ENCODE measurements at places on chromosomes 5 and 9.

DNA sequence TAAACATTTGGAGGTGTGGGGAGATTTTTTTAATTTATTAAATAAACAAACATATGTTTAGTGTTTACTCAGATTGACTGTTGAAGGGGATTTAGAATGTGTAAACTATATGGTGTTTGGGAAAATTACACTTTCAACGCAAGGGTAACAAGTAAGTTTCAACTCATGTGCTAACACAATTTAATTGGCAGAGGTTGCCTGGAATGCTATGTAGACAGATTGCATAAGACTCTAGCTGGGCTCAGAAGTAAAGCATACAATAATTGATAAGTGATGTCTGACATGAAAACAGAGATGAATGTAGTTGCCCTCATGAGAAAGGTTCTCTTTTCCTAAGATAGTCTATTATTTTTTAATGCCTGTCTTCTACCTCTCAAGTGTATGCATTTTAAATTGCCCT lies 617.4 kb downstream of the KCTD16 start:
- no peak for DNase-seq

DNA sequence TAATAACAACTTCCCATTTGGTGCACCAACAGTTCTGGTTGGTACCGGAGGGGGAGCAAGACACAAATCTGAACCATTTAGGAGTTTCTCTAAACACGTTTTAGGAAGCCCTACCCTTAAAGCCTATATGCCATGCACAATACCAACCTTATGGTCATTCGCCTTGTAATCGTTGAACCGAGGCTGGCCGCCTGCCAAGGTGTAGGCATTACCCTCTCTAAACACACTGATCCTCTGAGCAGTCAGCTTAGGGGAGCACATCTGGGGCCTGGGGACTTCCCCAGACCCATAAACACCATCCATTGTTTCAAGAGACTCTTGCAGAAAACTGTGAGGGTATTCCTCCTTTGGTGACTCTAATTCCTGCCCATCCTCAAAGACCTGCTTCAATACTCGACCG lies 328 bp downstream of the GRXCR2 start:
- DNase-seq, result no peak

DNA sequence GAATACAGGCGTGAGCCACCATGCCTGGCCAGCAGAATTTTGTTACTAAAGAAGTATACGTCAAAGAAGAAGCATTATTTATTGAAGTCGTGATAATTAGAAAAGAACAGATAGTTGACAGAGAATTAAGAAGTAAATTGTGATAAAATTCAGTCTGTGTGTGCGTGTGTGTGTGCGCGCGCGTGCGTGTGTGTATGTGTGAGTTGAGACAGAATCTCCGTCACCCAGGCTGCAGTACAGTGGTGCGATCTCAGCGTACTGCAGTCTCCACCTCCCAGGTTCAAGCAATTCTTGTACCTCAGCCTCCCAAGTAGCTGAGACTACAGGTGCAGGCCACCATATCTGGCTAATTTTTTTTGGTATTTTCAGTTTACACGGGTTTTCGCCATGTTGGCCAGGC lies 77.8 kb downstream of the ERBIN start:
- no peak for DNase-seq

- no peak for DNase-seq
These were observed 380.8 kb upstream of the CDH18 start for GRCh38 chr5:20368571-20369517.

- DNase-seq, result no peak
These were observed 240.8 kb upstream of the ZNF462 start for GRCh38 chr9:106622164-106622487.

GRCh38 chr5:1471997-1472963 lies 27.0 kb upstream of the SLC6A3 start:
- DNase-seq, result no peak

DNA sequence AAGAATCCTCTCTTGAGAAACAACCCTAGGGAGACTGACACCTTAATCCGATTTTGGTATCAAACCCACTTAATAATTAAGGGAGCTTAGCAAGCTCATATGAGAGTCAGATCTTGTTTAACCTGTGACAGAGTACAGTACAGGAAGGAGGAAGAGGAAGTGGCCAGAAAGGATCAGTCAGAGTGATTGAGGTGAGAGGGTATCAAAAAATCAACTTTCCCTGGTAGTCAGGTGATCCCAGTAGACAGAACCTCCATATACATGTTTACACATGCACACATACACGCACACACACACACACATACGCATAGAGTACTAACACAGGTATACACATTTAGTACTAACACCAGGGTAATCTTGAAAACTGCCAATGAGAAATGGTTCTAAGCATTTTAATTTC lies 56.8 kb downstream of the GLIS3 start:
- DNase-seq, result no peak

GRCh38 chr5:171810227-171810626 lies 24.6 kb downstream of the SMIM23 start:
- DNase-seq, result no peak

- no peak for DNase-seq
These were observed 90.3 kb upstream of the LARP1 start for GRCh38 chr5:154664869-154665268.

GRCh38 chr9:114290561-114290986 lies 32.3 kb upstream of the ORM1 start:
- DNase-seq, result no peak

DNA sequence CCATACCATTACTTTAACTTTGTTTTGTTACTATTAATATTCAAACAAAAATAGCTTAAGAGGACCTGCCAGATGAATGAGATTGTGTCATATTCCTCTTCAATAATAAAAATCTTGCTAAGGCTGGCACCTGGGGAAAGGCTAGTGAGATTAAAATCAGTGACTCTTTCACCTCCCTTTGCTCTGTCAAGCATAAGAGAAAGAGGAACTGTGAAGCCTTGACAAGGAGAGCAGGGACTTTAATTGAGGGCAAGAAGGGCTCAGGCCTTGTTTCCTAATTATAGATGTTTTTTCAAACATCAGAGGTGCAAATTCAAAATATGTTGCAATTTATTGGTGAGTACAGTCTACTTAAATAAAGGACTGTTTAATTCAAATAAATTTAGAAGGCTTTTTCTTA lies 91.7 kb downstream of the SPATA31D1 start:
- DNase-seq, result no peak

- no peak for DNase-seq
These were observed 1178.6 kb upstream of the CDH9 start for GRCh38 chr5:28216939-28217360.

DNA sequence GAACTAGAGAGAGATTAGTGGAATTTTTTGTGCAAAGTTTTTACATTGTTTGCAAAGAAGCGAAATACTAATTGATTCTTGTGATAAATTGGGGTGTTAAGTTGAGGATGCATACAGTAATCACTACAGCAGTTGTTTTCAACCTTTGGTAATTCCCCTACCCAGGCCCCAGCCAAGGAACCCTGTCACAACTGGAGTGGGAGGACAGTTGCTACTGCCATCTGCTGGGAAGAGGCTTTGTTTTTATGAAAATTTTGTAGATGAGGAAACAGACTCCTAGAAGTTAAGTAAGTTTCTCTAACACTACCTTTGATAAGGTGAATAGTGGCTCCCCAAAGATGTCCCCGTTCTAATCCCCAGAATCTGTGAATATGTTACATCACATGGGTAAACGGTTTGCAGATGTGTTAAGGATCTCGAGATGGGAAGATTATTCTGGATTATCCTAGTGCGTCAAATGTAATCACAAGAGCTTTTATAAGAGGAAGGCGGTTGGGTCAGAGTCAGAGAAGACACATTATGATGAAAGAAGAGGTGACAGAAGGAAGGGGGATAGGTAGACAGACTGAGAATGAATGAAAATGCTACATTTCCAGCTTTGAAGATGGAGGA lies 34.0 kb upstream of the PPP1R2B start:
- DNase-seq, result peak; percentile 20

- DNase-seq, result no peak
These were observed 123.5 kb downstream of the TSSK1B start for GRCh38 chr5:113311301-113311700.

DNA sequence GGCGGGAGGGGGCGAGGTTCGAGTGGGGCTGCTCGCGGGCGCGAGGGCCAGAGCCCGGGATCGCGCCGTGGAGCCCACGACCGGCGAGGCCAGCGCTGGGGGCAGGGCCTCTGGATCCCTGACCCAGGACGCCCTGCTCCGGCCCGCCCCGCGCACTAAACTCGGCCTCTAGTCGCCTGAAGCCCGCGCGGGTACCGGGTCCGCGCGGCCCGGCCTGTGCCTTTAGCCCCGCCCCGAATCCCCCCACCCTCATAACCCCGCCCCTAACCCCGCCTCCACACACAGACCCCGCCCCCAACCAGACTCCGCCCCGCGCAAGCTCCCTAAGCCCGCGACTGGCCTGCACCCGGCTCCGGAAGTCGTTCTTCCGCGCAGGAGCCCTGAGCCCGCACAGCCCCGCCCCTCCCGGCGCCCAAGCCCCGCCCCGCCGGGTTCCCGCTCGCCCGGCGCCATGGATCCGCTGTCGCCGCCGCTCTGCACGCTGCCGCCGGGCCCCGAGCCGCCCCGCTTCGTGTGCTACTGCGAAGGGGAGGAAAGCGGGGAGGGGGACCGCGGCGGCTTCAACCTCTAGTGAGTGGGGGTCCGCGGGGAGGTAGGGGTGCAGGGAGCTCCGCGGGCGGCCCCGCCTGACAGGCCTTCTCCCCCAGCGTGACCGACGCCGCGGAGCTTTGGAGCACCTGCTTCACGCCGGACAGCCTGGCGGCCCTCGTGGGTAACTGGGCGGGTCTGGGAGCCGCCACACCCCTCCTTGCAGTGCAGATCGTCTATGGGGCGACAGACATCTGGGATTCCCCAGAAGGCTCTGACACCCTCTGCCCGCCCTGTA lies at the start of gene PAXX:
TSS of gene PAXX (plus strand) at position 430 of the 826 bp plus-strand sequence. CDS start at position 452, 22 bp downstream.
- peak; percentile 100 for DNase-seq

All from GM19239 (cell line).